ENCODE measurements at places on chromosomes 1 and 21.

DNA sequence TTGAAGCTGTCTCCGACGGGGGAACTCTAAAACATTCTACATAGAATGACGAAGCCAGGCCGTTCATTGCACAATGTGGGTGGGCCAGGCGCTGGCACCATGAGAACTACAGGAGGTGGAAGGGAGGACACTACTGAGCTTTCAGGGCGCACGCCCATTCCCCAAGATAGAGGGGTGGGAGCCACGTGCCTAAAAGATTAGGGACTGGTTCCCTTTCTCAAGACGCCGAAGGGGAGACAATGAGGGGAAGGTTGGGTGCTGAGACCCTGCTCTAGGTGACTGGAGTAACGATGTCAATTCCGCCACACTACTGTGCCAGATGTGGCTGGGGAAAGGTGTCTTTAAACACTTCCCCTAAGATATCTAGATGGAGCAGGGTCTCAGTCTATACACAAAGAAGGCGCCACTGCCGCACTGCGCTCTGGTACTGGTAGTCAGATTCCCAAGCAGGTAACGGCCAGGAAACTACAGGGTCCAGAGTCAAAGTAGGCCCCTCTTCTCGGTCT, 782 bp downstream of the CSDE1 start:
- DNase-seq = no peak

- DNase-seq = peak; percentile 91
Measured at GRCh38 chr1:25616095-25616986, at the start of gene MAN1C1. Gene MAN1C1 (plus strand): TSS chr1:25616791. CDS start chr1:25617798, 1,007 bp downstream.

DNA sequence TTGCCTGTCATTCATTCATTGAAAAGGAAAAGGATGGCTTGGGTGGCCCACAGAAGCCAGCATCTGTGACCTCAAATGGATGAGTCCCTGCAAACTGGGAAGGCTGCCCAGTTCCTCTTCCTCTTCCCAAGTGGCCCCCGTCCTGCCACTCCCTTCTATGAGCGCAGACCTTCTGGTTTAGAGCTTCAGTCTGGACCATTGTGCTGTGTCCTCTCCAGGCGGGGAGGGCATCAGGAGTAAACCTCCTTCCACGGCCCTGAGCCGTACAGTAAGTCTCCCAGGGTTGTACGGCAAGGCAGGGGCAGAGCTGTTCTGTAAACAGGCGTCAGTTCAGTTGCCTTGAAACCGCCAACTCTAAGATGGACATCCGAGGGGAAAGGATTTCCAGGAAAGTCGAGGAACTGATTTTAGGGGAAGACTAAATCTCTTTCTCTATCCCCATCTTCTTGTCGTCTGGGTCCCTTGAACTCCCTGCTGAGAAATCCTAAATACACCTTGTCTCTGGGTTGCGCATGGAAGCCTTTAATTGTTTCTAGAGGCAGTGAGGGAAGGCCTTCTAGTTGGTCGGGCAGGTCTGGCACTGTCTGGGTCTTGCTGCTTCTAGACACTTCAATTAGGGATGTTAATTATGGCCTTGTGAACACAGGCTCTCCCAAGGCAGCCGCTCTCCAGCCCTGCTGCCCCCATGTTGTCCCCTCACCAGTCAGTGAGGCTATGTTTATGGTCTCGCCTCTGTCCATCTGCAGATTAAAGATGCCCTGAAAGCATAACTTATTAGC, 22.1 kb downstream of the SOX13 start:
- DNase-seq = no peak

- DNase-seq = no peak
Measured at GRCh38 chr1:108012553-108012952, 47.6 kb upstream of the VAV3 start.

GRCh38 chr1:152013664-152014237, 20.1 kb upstream of the S100A10 start:
- no peak for DNase-seq

GRCh38 chr1:40810927-40811326, 27.3 kb downstream of the KCNQ4 start:
- no peak for DNase-seq

- DNase-seq = no peak
Measured at GRCh38 chr1:173333581-173333980, 126.5 kb upstream of the TNFSF4 start.

- DNase-seq = no peak
Measured at GRCh38 chr1:23897083-23897482, 16.1 kb downstream of the CNR2 start.

GRCh38 chr1:147238053-147238902, 4.2 kb upstream of the CHD1L start:
- no peak for DNase-seq

DNA sequence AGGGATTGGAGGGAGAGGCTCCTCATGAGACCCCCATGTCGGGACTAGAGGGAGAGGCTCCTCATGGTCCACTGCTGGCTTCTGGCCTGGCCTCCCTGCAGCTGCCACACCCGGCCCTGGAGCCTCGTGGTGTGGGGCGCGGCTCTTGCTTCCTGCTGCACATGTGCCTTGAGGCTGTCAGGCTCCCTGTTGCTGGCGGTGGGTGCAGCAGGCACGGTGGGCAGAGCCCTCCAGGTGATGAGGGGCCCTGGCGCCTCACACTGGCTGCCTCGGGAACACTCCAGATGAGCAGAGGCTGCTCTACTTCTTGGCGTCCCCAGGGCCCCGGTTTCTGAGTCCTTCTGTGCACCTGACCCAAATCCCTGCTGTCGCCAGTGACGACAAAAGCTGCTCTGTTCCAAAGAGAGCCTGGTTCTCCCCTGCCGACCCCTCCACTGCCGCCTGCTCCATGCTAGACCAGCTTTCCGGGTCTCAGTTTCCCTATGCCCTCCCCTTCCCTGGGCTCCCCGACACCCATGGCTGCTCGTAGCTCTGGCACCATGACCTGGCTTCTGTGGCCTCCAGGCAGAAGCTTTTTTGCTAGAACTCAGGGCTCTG, 9.7 kb upstream of the ATAD3B start:
- DNase-seq = no peak

- DNase-seq = no peak
Measured at GRCh38 chr1:125064481-125064880, 3879.7 kb downstream of the SRGAP2C start.

- DNase-seq = no peak
Measured at GRCh38 chr1:26754086-26754874, 33.5 kb upstream of the PIGV start.

- no peak for DNase-seq
Measured at GRCh38 chr1:29686012-29686930, 449.9 kb downstream of the PTPRU start.

DNA sequence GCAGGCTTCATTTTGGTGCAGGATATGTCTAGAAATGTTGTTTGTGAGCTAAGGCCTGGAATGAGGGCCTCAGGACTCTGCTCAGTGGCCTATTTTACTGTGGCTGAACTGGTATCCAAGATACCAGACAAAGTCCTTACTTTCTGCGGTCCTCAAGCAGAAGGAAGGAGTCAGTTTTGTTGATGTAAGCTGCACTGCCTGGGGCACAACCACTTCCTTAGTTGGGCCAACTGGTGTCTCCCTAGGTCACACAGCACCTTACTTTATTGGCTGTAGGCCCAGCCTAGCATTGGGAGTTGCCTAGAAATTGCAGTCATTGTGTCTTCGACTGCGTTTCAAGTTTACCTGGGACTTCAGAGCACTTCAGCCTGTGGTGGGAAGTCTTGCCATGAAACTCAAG, 1322.7 kb downstream of the AMY1C start:
- DNase-seq = no peak

- no peak for DNase-seq
Measured at GRCh38 chr1:151346082-151346768, 827 bp downstream of the RFX5 start.

- peak; percentile 95 for DNase-seq
Measured at GRCh38 chr1:83999316-83999819, 436 bp upstream of the TTLL7 start.

GRCh38 chr1:154750681-154751665, 119.1 kb downstream of the KCNN3 start:
- no peak for DNase-seq

DNA sequence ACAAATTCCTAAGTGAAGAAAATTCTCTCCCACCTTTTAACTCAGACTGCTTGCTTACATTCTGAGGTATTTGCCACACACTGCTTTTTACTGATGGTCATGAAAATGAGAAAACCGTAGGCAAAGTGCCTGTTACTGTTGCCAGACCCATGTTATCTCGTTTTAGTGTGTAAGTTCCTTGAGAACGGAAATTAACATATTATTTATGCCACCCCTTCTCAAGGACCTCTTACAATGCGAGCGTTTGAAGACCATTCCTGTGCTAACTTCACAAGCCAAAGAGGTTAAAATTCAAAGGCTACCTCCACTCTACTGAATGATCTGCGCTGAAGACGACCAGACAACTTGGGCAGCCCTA, 509 bp downstream of the NVL start:
- DNase-seq = no peak

DNA sequence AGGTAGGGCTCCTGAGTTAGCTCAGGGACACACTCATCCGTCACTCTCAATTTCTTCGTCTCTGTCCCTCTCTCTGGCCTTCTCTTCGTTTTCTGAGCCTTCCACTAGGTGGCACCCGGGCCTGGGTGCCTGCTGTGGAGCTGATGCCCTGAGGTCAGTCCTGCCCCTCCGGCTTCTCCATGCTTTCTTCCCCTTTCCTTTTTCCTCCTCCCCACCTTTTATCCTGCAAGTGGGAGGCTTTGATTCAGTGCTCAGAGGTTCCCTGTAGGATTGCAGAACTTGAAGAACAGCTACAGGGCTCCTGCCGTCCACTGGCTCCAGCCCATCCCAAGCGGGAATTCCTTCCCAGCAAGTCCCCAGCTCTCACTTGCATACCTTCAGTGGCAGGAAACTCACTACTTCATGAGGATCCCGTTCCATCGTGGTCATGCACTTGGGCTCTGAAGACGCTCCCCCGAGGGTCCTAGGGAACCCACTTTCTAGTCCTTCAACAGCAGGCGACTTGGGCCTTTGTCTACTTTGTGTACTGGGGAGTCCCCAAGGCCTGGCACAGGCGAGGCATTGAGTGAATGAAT, 45.6 kb downstream of the SRRM1 start:
- DNase-seq = peak; percentile 80

DNA sequence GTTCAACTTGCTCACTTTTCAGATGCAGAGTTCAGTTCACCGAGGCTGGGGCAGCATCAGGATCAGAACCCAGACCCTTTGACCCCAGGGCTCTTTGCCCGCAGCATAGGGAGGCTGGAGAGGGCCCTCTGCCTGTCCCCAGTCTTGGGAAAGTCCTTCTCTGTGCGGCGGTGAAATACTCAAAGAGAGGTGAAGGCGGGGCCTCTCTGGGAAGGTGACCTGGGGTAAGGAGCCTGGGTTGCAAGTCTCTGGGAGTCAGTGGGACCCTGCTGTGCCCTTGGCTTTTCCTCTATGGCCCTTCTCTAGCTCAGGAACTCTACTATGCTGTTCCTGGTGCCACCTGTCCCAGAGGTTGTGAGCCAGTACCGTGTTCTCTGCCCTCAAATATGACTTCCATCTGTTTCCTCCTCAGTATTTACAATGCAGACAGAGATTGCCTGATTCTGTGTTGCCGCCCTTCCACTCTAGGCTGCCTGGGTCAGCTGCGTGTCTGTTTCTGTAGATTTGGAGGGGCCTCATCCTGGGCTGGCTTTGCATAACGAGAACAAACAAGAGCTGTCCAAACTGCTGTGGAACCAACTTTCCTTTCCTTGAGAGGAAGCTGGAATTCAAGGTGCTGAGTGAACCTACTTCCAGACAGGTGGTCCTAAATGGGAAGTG, 18.7 kb upstream of the ZBTB21 start:
- no peak for DNase-seq

GRCh38 chr1:77347646-77348045, 65.8 kb downstream of the AK5 start:
- DNase-seq = peak; percentile 28

- no peak for DNase-seq
Measured at GRCh38 chr1:218760601-218761570, 412.8 kb upstream of the LYPLAL1 start.

DNA sequence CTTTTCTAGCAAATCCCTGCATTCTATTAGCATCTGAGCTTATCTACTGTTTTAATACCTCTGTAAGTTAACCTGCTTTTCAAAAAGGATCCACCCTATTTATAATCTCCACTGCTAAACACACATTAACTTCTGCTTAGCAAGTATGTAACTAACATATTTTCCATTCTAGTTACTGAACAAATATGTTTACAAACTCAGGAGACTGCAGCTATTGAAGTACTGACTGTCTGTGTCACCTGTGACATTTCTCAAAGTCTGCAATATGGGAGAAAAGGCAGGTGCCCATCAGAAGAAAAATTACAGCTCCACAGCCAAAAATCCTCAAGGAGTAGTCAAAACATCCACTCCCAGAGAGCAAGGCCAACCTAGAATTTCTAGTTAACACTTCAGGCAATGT, 88.3 kb downstream of the JAK1 start:
- no peak for DNase-seq

- no peak for DNase-seq
Measured at GRCh38 chr21:34128674-34129038, 55.3 kb downstream of the MRPS6 start.

DNA sequence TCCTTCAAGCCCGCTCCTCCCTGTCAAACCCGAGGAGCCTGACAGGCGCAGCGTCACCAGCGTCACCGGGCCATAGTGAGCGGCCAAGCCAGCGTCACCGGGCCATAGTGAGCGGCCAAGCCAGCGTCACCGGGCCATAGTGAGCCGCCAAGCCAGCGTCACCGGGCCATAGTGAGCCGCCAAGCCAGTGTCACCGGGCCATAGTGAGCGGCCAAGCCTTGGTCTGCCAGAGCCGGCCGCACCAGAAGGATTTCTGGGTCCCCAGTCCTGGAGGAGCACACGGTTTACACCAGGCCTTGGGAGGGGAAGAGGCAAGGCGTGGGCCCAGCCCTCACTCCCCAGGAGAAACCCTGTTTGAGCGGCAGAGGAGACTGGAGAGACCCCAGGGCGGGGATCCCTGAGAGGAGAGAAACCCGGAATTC, 39.8 kb upstream of the COL18A1 start:
- no peak for DNase-seq

- DNase-seq = no peak
Measured at GRCh38 chr1:155678027-155678426, 10.5 kb downstream of the YY1AP1 start.

- DNase-seq = no peak
Measured at GRCh38 chr21:33998402-33998801, 75.0 kb upstream of the MRPS6 start.

GRCh38 chr1:116498789-116499628, 71.8 kb downstream of the CD58 start:
- DNase-seq = peak; percentile 71

GRCh38 chr1:36836196-36836883, 198.0 kb downstream of the GRIK3 start:
- DNase-seq = peak; percentile 49

DNA sequence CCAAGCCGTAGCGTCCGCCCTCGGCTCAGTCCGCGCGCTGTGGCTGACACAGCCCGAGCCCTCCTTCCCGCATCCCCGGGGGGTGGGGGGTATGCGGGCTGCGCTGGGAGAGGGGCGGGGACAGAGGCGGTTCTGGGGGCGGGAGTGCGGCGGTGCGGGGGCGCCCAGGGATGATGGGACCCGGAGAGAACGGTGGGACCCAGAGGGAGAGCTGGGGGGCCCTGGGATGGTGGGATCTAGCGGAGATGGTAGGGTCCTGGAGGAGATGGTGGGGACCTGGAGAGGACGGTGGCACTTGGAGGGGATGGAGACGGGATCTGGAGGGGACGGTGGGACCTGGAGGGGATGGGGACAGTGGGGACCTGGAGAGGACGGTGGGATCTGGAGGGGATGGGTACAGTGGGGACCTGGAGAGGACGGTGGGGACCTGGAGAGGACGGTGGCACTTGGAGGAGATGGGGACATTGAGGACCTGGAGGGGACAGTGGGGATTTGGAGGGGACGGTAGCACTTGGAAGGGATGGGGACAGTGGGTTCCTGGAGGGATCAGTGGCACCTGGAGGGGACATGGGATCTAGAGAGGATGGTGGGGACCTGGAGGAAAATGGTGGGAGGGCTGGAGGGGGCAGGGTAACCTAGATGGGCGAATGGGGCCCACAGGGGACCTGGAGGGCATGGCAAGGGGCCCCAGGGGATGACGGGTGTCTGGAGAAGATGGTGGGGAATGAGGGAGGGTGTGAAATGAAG, 477 bp downstream of the SNAP47 start:
- no peak for DNase-seq
